LHCN-M2 (cell line): ENCODE measurements at places on chromosomes 2 and 18. TPM values are rescaled to one million over a fixed set of nuclear protein-coding genes. Genes with fewer than 3 reads are reported as not detected.

Gene HJURP
- 123 and 124 TPM in 2 replicates for total RNA-seq

Gene PIEZO2
- total RNA-seq: 3.3 and 10.4 TPM in 2 replicates

Gene COLEC12
- 0.32 and 1.1 TPM in 2 replicates for total RNA-seq

Gene TBC1D8
- 7.1 and 11.5 TPM in 2 replicates for total RNA-seq

Gene CXCR2
- total RNA-seq: not detected in 2 replicates

Gene CCL20
- total RNA-seq: 1.3 and 2.3 TPM in 2 replicates

Gene CNGA3
- total RNA-seq: 0.23 and 0.58 TPM in 2 replicates

Gene FEV
- not detected in 2 replicates for total RNA-seq

Gene SLC11A1
- 0.11 and 0.13 TPM in 2 replicates for total RNA-seq

Gene INPP5D
- 0.34 and 2.6 TPM in 2 replicates for total RNA-seq

Gene VWC2L
- total RNA-seq: under 0.01 TPM in 1 of 2 replicates, not detected in the other

Gene SRD5A2
- not detected in 2 replicates for total RNA-seq

Gene CYP27C1
- total RNA-seq: 0.32 and 0.63 TPM in 2 replicates

Gene IL1RL1
- not detected in 2 replicates for total RNA-seq

Gene PPM1G
- 117 and 120 TPM in 2 replicates for total RNA-seq

Gene SERPINB13
- total RNA-seq: not detected in 2 replicates

Gene TNFAIP6
- 20.3 and 21.3 TPM in 2 replicates for total RNA-seq

Gene RAB27B
- 30.9 and 41.2 TPM in 2 replicates for total RNA-seq

Gene TUBA3E
- total RNA-seq: 0.29 TPM in 1 of 2 replicates, not detected in the other

Gene DAPL1
- 0.34 TPM in 1 of 2 replicates, not detected in the other for total RNA-seq

Gene VAMP8
- total RNA-seq: 21.2 and 27.1 TPM in 2 replicates

Gene CAPN13
- not detected in 2 replicates for total RNA-seq

Gene ICA1L
- 2.9 and 6.0 TPM in 2 replicates for total RNA-seq

Gene FBLN7
- 4.4 and 5.1 TPM in 2 replicates for total RNA-seq

Gene ESCO1
- 11.9 and 14.4 TPM in 2 replicates for total RNA-seq

Gene UPP2
- total RNA-seq: not detected in 2 replicates

Gene CFC1
- total RNA-seq: not detected in 2 replicates

Gene GPR155
- 2.9 and 156 TPM in 2 replicates for total RNA-seq

Gene HAUS1
- total RNA-seq: 42.1 and 87.1 TPM in 2 replicates

Gene AKAIN1
- total RNA-seq: not detected in 2 replicates

Gene KCNG2
- 0.06 and 0.13 TPM in 2 replicates for total RNA-seq

Gene ANKRD30BL
- not detected in 2 replicates for total RNA-seq

Gene OTOS
- not detected in 2 replicates for total RNA-seq
